Bronchial epithelial cell (primary cell): ENCODE measurements at places on chromosomes 12 and 14. TPM values are rescaled to one million over a fixed set of nuclear protein-coding genes. Genes with fewer than 3 reads are reported as not detected.

Gene EIF2S3B
- total RNA-seq, result 0.77 and 0.79 TPM in 2 replicates

Gene KERA
- not detected in 2 replicates for total RNA-seq

Gene STXBP6
- total RNA-seq, result not detected in 2 replicates

Gene CYP27B1
- 0.77 and 3.9 TPM in 2 replicates for total RNA-seq

Gene ADAM20
- total RNA-seq, result 2.4 and 2.6 TPM in 2 replicates

Gene VWF
- 0.26 and 0.51 TPM in 2 replicates for total RNA-seq

Gene AHNAK2
- 367 and 620 TPM in 2 replicates for total RNA-seq

Gene RILPL2
- 2.6 and 3.9 TPM in 2 replicates for total RNA-seq

Gene NKX2-1
- total RNA-seq, result 4.1 and 6.6 TPM in 2 replicates

Gene KLHDC1
- 0.90 and 1.1 TPM in 2 replicates for total RNA-seq
